NCI-H187 (cell line): ENCODE measurements at places on chromosomes 6 and 20.
A peak's percentile ranks its signal among the peaks of the same experiment; 100 is the strongest.

DNA sequence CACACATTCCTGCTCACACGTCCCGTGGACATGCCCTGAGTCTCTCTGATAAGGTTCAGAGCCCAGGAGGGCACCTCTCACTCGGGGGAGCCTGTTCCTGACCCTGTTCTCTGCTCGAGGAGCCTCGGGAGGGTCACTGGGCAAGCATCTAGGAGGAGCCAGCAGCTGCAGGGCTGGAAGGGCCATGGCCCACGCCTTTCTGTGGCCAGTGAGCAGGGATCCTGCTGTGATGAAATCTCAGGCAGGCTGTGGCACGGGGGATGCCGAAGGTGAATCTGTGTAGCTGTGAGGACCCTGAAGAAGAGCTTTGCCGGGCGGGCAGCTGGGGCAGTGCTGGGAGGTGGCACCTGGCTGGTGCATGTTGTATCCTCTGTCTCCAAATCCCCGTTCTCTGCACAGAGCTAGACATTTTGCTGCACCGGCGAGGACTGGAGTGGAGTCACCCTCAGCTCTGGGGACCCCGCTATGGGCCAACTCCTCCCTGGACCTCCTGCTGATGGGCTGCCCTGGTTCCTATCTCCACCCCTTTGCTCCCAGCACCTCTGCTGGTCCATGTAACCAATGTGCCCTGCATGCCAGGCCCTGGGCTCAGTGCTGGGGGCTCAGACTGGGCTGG is 7.1 kb upstream of the NPBWR2 start:
- no peak for DNase-seq

DNA sequence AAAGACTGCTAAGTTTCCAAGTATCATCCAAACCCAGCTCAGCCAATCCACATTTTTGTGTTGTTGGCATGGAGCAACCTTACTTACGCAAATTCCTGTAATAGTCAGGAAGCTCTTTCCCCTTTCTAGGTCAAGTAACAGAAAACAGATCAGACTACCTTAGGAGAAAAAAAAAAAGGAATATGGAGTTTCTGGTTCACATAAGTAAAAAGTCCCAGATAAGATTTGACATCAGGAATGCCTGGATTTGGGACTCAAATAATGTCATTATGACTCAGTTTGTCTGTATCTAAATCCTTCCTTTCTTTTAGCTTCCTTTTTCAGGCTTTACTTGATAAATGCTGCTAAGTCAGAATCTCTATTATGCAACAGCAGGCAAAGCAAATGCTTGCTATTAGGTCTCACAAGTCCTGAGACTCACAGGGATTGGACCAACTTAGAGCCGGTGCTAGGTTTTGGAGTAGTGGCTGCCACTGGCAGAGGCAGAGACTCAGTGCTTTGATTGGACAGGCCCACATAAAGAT is 44.5 kb downstream of the NCOA7 start:
- DNase-seq, result no peak

DNA sequence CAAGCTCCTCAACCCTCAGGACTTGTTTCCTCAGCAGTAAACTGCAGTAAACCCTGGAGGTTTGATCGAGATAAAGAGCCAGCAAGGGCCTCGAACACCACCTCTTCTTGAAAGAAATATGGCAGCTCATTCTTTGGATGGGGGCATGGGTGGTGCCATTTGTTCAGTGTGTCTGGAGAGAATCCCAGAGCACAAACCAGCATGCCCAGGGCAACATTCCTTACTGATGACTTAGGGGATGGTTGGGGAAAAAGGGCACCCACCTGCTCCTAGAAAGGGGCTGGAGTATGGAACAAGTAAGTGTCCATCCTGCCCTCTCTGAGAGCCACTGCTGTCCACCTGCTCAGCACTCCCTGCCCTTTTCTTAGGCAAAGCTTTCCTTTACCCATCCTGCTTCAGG is 31.3 kb upstream of the ZFAND3 start:
- no peak for DNase-seq

DNA sequence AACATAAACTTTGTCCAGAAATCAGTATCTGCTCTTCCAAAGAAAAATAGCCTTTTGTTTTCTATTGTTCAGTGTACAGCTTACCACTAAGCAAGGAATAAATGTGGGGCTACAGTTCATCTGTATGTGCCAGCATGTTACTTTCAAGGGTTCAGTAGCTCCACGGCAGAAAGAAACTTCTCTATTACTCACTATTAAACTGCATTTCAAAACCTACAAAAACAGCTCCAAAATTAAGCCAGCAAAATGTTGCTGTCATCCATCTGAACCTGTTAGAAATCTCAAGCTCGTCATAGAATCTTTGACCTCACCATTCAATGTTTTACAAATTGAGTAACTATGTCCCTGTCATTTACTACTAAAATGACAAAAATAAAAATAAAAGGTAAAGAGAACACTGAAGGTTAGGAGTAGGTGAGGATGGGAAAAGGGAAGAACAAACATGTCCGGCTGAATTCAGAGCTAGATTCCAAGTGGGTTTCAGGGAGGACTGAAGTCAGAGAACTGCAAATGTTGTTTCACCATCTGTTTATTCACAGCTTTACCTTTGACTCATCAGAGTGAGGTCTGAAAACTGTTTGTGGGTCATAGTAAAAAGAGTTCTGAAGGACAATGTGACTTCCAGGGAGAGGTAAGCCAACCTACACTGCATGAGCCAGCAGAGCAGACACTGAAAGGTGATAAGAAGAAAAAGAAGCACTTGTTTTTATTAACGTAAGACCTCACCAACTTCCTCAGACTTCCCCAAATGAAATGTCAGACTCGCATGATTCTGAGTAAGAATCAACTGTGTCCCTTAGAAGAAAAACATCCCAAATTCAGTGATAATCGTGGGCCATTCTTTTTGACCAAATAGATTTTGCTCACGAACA is 62.0 kb downstream of the ATXN1 start:
- no peak for DNase-seq

- no peak for DNase-seq
Measured at GRCh38 chr20:50107796-50108331, 5.1 kb downstream of the UBE2V1 start.

DNA sequence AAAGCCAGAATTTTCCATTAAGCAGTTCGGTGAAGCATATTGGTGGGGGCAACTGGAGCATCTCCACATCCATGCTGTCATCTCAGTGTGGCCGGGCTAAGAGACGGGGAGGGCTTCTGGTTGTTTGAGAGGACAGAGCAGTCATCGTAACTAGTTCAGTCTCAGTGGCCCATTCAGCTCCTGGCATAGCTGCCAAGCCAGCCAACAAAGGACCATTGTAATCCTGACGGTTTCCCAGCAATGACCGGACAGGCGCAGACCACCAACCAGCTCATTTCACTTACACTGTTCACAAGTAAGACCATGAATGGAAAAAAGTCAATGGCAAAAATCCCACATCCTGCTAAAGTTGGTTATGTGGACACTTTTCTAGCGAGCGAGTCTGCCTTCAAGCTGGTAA is 14.9 kb upstream of the HDDC2 start:
- no peak for DNase-seq

DNA sequence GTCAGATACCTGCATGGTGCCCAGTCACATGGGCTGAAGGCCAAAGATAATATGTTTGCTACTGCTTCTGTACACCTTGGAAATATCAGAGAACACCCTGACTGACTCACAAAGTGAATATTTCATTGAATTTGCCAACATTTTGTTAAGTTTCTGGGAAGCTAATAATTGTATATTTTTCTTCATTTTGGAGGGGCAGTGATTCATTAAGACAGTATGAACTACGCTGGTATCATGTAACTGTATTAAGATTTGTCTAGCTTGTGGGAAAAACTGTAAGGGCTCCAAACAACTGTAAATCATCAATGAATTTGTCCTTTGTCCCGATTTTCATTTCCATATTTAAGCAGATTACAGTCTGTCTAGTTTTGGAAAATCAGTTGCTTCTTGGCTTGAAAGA is 102.3 kb upstream of the CCN2 start:
- no peak for DNase-seq

GRCh38 chr6:63349401-63349800 is 29.6 kb upstream of the LGSN start:
- no peak for DNase-seq

DNA sequence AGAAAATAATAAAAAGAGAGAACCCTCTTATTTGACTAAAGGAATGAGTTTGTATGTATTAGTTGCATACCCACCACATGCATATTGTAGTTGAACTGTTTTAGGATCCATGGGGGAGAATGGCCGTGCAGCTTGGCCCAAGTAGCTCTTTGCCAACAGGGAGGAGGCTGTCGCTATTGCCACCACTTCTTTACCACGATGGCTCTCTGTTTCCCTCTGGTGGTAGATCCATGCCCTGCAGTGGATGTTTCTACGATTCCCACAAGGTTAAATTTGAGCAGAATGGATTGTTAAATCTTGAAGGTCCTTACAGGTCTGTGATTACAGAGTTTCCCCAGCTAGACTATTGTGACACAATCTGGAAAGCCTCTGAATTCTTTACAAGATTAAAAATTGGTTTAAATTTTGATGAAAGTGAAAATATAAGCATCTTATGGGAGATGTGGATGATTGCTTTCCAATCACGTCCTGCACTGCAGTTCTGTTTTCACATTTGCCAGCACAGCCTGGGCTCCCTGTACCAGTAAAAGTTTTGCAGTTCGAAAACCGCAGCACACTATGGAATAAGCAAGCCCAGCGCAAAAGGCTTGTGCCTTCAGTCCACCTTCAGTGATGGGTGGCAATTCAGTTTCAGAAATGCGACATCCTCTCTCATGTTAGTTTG is 34.4 kb upstream of the FNDC1 start:
- peak; percentile 29 for DNase-seq

- no peak for DNase-seq
Measured at GRCh38 chr20:16664020-16664419, 65.8 kb upstream of the SNRPB2 start.

- DNase-seq, result no peak
Measured at GRCh38 chr6:28303570-28303969, 22.2 kb downstream of the PGBD1 start.

GRCh38 chr20:54090230-54091119 is 20.1 kb upstream of the BCAS1 start:
- no peak for DNase-seq

DNA sequence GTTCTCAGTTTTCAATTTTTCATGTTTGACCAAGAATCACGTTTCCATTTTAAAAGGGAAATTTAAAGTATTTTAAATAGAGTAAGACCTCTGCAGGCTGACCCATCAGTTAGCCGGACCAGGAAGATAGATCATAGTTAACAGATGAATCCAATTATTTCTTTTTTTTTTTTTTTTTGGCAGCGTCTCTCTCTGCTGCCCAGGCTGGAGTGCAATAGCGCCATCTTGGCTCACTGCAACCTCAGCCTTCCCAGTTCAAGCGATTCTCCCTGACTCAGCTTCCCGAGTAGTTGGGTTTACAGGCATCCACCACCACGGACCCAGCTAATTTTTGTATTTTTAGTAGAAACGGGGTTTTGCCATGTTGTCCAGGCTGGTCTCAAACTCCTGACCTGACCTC is 256.7 kb upstream of the CNR1 start:
- DNase-seq, result no peak

- no peak for DNase-seq
Measured at GRCh38 chr20:20009784-20010253, 7.3 kb upstream of the NAA20 start.

GRCh38 chr6:114595591-114595990 is 252.8 kb upstream of the HS3ST5 start:
- DNase-seq, result no peak

- no peak for DNase-seq
Measured at GRCh38 chr6:100568255-100568654, 103.5 kb upstream of the SIM1 start.

- DNase-seq, result no peak
Measured at GRCh38 chr6:69758214-69758613, 38.6 kb downstream of the LMBRD1 start.

- no peak for DNase-seq
Measured at GRCh38 chr6:163483107-163483506, 68.6 kb downstream of the QKI start.

GRCh38 chr6:160121981-160122380 is 366 bp downstream of the SLC22A1 start:
- DNase-seq, result no peak

- DNase-seq, result no peak
Measured at GRCh38 chr6:7188492-7188891, 80.7 kb downstream of the RREB1 start.

DNA sequence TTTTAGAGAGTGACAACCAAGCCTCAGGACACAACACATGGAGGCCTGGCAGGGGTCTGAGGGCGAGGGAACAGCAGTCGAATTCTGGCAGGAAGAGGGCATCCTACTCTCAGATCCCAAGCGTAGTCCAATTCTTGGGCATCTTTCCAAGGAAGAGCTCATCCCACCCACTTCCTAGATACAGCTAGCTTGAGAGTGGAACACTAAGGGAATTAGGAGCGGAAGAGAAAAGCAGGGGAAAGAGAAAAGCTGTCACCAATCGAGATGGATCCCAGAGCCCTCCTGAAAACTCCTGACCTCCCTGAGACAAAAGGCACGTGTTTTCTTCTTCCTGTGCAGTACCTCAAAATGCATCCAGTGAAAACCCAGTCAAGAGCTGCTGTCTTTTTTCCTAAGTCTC is 67.1 kb downstream of the GFOD1 start:
- no peak for DNase-seq

DNA sequence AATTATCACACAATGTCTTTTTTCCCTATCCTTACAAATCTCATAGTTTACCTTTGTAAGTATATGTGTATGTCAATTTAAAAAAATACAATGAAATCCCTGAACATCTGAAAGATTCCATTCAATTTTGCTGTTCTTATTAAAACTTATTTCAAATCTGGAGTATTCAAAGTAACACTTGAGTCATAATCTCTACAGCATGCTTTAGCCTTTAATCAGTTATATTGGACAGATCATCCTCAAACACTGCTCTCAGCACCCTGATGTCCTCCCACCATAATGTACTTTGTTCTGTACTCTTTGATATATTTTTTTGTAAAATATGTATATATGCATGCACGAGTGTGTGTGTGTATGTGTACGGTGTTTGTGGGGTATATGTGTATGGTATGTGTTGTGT is 83.0 kb upstream of the RPS6KA2 start:
- DNase-seq, result no peak

GRCh38 chr6:144063744-144064401 is 31.5 kb downstream of the SF3B5 start:
- peak; percentile 69 for DNase-seq

- DNase-seq, result no peak
Measured at GRCh38 chr6:169627736-169628607, 73.9 kb downstream of the WDR27 start.

GRCh38 chr6:83908813-83909212 is 49.3 kb downstream of the CYB5R4 start:
- DNase-seq, result no peak

GRCh38 chr6:69438113-69438512 is 358.7 kb downstream of the LMBRD1 start:
- no peak for DNase-seq

DNA sequence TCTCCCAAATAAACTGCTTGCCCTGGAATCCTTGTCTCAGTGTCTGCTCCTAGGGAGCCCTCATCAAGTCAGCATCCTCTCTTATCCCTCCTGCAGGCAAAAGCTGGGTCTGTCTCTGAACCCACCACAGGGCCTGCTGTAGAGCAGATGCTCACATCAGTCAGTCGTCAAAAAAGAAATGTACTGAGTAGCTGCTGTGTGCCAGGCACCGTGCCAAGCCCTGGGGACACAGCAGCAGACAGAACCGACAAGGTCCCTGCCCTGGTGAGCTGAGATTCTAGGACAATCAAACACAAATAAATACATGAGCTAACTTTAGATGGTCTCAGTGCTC is 68.5 kb downstream of the EYA2 start:
- DNase-seq, result no peak

GRCh38 chr6:36028877-36029324 is 1.3 kb downstream of the MAPK14 start:
- DNase-seq, result no peak

GRCh38 chr6:159151266-159151855 is 17.8 kb upstream of the FNDC1 start:
- DNase-seq, result no peak

- no peak for DNase-seq
Measured at GRCh38 chr20:38798266-38798665, 7.2 kb upstream of the PPP1R16B start.
